Bronchial smooth muscle cell (primary cell): ENCODE measurements at places on chromosomes 2 and 18. TPM values are rescaled to one million over a fixed set of nuclear protein-coding genes. Genes with fewer than 3 reads are reported as not detected.

The NPPC gene
- total RNA-seq: 0.16 TPM in 1 of 2 replicates, not detected in the other

The PROKR1 gene
- not detected in 2 replicates for total RNA-seq

The CRYGC gene
- total RNA-seq: not detected in 2 replicates

The TMEM247 gene
- not detected in 2 replicates for total RNA-seq
